ENCODE measurements at places on chromosomes 13 and 19.
A peak's percentile ranks its signal among the peaks of the same experiment; 100 is the strongest.

- no peak for DNase-seq
Observed at GRCh38 chr19:3459089-3459881, 21.0 kb downstream of the SMIM24 start.

DNA sequence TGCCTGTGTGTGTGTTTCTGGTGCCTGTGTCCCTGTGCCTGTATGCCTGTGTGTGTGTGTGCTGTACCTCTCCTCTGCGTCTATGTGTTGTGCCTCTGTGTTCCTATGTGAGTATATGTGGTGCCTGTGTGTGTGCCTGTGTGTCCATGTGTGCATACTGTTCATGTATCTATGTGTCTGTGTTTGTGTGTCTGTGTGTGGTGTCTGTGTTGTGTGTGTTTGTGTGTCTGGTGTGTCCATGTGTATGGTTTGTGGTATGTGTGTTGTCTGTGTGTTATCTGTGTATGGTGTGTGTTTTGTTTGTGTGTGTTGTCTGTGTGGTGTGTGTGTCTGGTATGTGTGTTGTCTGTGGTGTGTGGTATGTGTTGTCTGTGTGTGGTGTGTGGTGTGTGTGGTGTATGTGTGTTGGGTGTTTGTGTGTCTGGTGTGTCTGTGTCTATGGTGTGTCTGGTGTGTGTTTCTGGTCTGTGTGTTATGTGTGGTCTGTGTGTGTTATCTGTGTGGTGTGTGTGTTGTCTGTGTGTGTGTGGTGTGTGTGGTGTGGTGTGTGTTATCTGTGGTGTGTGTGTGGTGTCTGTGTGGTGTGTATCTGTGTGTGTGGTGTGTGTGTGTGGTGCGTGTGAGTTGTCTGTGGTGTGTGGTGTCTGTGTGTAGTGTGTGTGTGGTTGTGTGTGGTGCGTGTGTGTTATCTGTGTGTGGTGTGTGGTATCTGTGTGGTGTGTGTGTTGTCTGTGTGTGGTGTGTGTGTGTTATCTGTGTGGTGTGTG, 20.4 kb downstream of the HDGFL2 start:
- no peak for DNase-seq

DNA sequence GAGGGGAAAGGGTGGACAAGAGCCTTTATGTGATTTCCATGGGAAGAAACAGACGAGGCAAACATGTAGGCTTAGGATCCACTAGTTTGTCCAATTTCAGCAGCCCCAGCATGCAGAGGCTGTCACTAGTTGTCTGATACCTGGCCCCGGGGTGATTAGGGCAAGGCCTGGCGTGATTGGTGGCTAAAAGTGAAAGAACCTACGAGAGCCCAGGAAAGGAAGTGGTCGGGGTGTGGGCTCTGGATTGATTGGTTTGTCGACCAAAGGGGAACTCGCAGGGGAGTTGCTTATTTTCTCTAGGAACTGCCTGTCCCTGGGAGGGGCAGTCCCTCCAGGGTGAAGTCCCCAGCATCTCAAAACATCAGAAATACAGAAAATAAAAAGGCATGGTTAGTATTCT, 64.2 kb upstream of the UQCRFS1 start:
- no peak for DNase-seq

DNA sequence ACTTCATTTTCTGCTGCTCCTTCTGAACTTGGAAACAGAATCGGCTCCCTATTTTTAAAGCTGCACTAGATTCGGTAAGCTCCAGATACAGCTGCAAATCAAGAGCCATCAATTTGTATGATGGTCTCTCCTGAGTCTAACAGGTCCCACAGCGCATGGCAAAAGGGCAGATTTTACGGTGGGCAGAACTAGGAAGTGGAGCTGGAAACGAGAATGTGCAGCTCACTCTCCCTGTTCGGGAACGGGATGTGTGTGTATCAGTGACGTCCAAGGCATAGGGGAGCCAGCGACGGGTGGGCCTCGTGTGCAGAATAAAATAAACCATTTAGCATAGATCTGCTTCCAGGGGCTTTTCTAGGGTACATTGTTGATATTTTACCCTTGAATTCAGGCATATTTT, 74.2 kb downstream of the COL4A1 start:
- DNase-seq, result no peak

- no peak for DNase-seq
Observed at GRCh38 chr19:16207490-16208025, 9.8 kb downstream of the AP1M1 start.

DNA sequence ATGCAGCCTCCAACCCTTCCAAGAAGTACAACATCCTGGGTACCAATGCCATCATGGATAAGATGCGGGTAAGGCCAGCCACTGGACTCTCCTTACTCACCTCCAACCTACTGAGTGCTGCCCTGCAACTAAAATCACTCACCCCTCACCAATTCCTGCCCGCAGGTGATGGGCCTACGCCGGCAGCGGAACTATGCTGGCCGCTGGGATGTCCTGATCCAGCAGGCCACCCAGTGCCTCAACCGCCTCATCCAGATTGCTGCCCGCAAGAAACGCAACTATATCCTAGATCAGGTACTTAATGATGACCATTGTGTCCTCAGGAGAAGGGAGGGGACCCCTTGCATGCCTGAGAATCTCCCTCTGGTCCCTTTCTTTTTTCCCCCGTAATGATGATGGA, 15.6 kb upstream of the CCDC97 start:
- DNase-seq, result no peak

- DNase-seq, result no peak
Observed at GRCh38 chr13:44309794-44310757, 63.5 kb upstream of the SERP2 start.

GRCh38 chr13:28313579-28313978, 175.2 kb downstream of the PAN3 start:
- DNase-seq, result no peak

DNA sequence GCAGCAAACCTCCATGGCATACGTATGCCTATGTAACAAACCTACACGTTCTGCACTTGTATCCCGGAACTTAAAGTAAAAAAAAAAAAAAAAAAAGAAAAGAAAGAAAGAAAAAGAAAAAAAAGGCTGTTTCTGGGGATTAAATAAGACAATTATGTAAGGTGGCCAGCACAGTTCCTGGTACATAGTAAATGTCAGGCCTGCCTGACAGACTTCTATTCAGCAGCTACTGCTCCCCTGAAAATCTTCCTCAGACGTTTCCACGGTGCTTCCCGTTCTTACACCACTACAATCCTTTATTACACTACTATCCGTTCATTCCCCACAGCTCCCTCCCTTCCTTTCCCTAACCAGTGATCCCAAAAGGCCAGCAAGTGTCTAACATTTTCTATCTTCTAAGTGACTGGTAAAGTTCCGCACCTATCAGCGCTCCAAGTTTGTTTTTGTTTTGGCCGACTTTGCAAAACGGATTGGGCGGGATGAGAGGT, 636 bp upstream of the RB1 start:
- no peak for DNase-seq

DNA sequence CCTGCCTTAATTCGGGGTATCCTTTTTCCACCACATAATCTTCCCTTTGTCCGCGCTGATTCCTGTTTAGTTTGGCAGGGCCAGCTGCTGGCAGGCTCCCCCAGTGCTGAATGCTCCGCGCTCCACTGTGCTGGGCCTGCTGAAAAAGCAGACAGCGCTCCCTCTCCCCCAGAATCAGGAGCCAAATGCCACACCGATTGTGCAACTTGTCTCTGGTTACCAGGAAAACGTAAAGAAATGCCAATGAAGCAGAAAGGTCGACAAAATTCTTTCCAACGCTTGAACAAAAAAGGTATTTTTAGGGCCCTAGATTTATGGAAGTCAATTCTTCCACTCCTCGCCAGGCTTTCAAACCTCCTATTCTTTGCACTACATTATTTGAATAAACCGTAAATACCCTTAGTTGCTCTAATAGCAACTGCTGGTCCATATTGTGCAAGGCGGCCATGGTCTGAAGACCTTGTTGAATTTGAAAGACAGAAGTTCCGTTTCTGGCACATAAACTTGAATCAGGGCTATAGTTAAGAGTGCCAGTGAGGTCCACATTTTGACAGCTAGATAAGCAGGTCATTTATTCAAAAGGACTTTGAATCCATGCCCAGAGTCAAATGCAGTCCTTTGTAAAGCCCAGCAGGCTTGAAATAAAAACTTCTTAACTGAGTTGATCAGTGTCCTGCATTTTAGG, 206.7 kb upstream of the RFC3 start:
- no peak for DNase-seq

DNA sequence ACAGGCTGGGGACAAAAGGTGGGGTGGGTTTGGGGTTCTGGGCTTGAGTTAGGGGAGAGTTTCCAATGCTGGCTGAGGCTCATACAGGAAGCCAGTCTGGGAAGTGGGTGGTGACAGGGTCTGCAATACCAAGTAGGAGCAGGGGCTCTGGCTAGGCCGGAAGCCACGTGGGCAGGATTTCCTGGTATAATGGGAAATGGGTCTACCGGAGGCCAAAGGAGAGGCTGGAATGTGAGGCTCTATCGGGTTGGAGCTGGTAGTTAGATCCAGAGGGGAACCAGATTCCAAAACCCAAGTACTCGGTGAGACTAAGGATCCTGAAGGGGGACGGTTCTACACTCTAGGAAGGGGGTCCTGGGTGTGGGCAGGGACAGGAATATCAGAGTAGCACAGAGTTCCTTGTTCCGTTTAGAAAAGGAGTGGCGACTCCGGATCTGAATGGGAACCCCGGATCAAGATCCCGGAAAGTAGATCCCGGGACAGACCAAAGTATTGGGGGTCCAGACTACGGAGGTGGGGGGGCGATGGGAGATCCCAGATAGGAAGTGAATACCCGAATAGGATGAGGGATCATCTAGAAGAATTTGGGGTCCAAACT, 802 bp downstream of the CDC37 start:
- no peak for DNase-seq

GRCh38 chr19:48544856-48545750, 6.9 kb upstream of the SULT2B1 start:
- no peak for DNase-seq

DNA sequence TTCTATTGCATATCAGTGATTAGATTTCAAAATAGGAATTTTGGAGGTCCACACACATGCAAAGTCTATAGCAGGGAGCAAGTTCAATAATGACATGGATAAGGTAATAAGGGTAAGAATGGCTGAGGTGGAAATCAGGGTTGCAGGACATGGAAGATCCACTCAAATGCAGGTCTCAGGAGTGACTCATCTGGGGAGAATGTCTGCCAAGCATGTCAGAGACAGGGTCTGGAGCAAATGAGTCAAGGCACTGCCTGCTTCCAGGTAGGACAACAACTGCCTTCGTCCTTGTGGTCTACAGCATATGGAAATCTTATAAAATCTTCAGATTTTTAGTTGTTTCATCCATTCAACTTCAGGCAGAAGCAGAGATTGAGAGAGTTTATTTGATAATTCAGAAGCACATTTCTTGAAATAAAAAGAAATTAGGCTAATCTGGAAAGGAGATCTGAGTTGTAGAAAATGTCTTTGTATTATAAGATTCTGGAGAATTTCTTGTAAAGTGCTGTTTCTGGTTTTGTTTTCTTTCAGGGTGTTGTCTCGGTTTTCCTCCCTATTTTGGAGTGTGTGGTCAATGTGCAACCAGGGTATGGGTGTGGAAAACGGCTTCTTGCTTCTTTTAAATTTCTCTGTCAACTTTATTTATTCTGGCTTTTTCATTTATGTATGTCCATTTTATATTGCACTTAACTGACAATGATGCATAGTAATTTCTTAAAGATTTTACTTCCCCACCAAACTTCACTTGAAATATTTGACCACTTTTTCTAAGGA, 748.8 kb downstream of the LIG4 start:
- no peak for DNase-seq

GRCh38 chr13:73075954-73076353, 17.1 kb downstream of the KLF5 start:
- DNase-seq, result no peak

- DNase-seq, result peak; percentile 49
Observed at GRCh38 chr13:112587212-112587763, 665 bp downstream of the TUBGCP3 start.

DNA sequence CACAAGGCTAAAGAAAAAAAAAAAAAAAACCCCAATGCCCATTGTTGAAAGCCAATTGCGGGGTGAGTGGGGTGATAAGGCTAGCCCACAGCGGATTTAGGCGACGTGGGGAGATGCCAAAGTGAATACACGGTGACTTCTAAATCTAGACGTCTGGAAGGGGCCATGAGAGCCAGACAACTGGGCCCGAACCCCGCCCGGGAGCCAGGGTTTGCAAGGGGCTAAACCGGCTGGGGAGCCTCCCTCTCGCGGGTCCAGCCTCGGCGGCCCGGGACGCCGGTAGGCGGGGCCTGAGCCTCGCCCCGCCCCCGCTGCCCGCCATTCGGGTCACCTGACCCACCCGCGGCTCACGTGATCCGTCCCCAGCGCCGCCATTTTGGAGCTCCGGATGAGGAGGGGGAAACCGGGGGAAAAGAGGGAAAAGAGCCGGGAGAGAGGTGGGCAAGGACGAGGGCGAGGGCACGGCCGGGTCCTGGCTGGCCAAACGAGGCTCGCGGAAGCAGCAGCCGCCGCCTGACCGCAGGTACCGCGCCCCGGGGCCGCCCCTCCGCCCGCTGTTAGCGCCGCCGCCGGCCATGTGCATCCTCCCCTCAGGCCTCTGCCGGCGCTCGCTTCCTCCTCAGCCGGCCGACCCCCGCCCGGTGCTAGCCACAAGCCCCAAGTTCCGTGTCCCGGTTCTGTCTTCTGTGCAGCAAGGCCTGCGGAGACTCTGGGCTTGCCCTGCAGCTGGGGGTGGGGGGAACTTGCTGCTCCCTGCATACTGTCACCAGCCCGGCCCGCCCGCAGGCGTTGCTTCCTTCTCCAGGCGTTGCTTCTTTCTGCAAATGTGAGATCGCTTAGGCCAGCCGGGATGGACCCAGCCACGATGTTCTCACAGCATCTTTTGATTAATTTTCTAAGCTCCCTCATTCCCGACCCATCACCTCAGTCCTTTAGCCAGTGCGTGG, at the start of gene ZNF507:
TSS of gene ZNF507 (plus strand) at position 350 of the 947 bp plus-strand sequence. CDS start 7,221 bp downstream, outside the sequence.
- DNase-seq, result peak; percentile 58

- DNase-seq, result no peak
Observed at GRCh38 chr13:39663958-39664357, 8.5 kb downstream of the COG6 start.

GRCh38 chr13:58025821-58026220, 394.3 kb downstream of the PCDH17 start:
- DNase-seq, result no peak

DNA sequence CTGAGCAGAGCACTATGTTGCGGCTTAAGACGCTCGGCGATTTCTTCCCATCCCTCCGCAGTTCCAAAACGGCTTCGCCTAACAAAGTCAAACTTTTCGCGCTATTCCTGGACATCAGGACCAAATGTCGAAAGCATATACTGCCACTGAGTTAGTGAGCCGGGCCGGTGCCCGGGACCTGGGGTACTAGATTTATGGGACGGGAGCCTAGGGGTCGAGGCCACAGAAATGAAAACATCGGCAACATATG, 699 bp downstream of the RCBTB2 start:
- DNase-seq, result peak; percentile 30
